NCI-H345 (cell line): ENCODE measurements at places on chromosomes 1 and 21.
A peak's percentile ranks its signal among the peaks of the same experiment; 100 is the strongest.

DNA sequence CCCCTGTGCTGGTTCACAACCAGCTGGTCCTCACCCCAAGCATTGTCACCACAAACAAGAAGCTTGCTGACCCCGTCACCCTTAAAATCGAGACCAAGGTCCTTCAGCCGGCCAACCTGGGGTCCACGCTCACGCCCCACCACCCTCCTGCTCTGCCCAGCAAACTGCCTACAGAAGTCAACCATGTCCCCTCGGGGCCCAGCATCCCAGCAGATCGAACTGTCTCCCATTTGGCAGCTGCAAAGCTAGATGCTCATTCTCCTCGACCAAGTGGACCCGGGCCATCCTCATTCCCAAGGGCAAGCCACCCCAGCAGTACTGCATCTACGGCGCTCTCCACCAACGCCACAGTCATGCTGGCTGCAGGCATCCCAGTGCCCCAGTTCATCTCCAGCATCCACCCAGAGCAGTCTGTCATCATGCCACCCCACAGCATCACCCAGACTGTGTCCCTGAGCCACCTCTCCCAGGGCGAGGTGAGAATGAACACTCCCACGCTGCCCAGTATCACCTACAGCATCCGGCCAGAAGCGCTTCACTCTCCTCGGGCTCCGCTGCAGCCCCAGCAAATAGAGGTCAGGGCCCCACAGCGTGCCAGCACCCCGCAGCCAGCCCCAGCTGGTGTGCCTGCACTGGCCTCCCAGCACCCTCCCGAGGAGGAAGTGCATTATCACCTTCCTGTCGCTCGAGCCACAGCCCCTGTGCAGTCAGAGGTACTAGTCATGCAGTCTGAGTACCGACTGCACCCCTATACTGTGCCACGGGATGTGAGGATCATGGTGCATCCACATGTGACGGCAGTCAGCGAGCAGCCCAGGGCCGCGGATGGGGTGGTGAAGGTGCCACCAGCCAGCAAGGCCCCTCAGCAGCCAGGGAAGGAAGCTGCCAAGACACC lies 40.6 kb downstream of the ZBTB17 start:
- no peak for DNase-seq

- DNase-seq = no peak
These were observed 91.7 kb downstream of the TPR start for GRCh38 chr1:186283374-186283773.

DNA sequence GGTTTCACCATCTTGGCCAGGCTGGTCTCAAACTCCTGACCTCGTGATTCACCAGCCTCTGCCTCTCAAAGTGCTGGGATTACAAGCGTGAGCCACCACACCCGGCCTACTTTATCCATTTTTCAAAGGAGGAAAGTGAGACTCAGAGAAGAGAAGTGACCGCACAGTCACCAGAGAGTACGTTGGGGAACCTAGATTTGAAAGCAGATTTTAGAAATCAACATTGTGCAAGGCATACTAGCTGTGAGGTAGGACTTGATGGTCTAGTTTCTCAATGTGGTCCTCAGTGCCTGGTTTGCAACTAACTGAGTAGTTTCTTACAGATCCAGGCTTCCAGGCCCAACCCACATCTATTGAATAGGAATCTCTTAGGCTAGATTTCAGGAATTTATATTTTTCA lies 1.7 kb upstream of the PRCC start:
- no peak for DNase-seq

GRCh38 chr1:180586671-180587155 lies 27.9 kb downstream of the OVAAL start:
- DNase-seq = peak; percentile 94

DNA sequence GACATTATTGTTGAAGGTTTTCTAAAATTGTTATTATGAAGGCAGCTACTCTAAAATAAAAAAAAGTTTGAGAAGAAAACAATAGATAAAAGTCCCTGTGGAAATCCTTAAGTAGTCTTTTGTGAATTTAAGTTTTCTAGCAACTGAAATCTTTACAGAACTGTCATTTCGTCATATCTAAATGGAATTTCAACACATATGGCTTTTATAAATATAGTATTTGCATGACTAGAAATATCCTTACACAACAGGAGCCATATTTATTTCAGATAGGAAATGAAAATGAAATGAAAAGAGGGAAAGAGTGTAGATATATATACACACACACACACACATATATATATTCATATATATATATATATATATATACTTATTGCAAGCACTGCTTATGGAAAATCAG lies 204.7 kb upstream of the RGS18 start:
- no peak for DNase-seq

DNA sequence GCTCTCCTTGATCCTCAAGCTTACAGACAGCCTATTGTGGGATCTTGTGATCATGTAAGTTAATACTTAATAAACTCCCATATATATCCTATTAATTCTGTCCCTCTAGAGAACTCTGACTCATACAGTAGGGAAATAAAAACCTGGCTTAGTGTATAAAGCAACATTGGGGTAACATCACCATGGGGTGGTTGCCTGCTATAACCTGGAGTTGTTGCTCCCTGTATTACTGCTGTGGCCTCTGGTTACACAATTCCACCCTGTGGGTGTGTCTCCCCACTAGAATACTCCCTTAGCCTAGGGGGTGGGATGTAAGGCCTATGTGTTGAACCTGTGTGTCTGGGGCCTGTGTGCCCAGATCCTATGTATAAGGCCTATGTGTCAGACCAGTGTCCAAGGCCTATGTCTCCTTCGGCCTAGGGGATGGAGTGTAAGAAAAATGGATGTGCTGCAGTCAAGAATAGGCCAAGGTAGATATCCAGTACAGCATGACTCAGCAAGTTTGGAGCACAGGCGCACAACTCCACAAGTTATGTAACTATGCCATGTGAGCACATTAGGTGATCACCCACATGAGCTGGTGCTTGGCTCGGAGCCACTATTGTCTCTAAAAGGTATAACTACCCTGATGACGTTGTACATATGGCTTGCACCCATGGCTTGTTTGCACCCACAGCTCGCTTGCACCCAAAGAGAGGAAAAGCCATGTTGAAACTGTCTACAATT lies 96.8 kb upstream of the C1orf21 start:
- DNase-seq = no peak

DNA sequence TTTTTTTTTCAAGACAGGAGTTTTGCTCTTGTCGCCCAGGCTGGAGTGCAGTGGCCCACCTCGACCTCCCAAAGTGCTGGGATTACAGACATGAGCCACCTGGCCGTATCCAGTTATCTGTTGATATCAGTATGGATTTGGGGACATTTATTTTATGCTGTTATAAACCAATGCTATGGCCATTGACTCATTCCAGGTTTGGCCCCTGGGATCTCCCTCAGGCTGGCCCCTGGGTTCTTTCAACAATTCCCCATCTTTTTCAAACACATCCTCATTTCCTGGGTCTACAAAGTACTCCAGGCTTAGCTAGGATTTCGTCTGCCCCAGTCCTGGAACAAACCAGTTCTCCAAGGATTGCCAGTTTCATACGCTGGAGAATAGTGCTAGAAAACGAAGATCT lies 44.1 kb downstream of the WDR4 start:
- no peak for DNase-seq

DNA sequence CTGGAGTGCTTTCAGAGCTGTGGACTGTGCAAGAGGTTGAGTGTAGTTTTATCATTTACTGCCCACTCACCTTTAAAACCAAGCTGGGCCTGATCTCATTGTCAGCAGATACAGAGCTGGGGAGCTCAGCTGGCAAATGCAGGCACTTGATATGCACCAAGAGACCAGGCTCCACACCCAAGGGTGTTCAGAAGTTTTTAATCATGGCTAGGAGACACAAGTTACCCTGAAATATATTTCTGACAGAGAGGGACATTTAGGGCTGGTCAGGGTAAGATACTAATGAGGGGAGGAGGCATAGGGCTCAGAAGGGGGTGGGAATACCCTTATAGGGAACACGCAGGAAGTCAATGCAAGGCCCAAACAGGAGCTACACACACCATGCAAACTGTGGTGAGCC lies 153.7 kb downstream of the ELAVL4 start:
- no peak for DNase-seq

DNA sequence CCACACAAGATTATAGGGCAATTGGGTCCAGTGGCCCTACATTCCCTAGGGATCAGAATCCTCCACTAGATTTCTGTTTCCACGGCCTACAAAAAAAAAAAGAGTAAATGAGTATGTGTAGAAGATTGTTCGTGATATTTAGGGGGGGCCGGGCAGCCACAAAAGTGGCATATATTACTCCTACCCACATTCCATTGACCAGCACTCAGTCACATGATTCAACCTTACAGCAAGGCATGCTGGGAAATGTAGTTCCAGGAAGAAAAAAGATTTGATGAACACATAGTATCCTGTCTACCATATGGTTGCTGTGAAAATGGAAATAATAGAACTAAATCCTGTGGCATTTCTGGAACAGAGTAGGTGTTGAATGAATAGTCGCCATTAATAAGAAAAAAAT lies 43.4 kb upstream of the GJB5 start:
- no peak for DNase-seq

DNA sequence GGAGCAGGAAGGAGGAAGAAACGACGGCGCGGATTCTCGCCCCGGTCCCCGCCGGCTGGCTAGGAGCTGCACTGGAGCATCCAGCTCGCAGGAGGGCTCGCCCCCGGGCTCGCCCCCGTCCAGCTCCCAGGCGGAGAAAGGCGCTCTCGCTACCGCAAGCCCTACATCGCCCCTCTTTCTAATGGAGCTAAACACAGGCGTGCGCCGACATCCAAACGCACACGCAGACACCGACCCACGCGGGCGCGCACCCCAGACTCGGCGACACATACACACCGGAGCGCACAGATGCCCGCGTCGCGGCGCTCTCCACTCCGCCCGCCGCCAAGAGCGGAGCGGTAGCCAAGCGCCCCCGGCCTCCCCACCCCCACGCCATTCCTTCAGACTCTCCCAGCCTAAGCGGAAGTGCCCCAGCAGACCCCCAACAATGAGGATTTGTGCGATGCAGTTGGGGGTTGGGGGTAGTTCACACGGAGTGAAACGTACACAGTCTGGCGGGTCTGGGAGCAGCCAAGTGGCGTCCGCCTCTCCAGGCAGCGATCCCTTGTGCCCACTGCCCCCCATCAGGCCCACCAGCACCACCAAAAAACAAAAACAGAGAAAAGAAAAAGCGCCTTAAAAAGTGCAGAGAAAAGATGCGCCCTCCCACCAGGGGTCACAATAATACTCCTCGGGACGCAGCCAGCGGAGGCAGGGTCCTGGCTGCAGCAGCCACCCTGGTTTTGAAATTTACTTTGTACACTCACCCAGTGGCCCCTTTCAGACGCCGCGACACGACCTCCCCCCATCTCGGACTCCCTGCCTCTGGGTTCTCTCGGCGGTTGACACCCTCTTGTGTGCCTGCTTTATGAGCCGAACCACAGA lies 1.4 kb downstream of the DAB1 start:
- DNase-seq = peak; percentile 43

DNA sequence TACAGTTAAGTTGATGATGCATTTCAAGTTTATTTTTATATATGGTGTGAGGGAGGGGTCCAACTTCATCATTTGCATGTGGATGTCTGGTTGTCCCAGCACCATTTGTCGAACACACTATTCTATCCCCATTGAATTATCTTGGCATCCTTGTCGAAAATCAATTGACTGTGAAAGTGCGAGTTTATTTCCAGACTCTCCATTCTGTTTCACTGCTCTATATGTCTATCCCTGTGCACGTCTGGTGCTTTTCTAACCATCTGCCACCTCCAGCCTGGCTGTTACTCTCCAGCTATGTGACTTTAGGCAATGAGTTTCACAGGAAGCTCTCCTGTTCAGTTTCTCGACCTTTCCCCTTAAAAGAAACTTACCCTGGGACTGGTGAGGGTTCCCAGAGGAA lies 137.1 kb upstream of the KLHDC7A start:
- DNase-seq = no peak

DNA sequence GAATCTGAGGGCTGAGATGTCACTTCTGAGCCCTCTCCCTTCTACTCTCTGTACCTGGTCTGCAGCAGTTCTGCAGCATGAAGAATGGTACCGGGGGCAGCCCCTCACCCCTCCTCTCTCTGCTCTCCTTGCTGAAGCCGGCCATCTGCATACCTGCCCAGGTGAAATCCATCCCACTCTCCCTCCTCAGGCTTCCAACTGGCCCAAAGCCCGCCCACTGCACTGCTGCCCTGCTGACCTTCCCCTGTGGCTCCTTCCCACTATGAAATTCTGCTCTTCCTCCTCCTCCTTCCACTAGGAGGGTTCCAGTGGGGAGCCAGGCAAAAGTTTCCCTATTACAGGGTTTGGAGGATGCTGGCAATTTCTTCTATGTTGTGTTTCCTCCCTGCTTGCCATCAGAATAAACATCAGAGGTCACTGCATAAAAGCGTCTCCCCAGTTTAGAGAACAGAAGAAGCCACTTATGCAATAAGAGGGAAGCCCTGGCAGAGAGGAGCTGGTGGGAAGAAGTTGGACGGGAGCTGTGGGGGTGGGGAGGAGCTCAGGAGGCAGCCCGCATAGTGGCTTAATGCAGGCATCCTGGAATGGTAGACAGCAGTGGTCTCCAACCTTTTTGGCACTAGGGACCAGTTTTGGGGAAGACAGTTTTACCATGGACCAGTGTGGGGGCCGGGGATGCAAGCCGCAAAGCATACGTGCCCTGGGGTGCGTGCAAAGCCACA lies 30.3 kb downstream of the TMCO4 start:
- no peak for DNase-seq

DNA sequence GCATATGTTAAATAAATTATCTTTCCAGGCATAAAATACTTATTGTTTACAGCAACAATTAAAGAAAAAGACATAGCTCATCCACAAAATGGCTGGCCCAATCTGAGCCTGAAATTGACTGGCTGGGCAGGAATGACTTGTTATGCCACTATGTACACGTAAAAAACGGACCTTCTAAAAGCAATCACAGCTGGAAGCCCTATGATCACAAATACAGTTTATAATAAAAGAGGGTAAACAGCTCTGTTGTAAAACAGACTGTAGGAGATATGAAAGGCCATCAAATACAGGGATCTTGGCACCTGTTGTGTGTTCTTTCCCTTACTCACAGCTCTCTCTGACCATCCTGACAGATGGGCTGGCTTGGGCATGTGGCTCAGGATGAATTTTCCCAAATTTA lies 70.5 kb upstream of the DMRTA2 start:
- peak; percentile 55 for DNase-seq

- DNase-seq = no peak
These were observed 54.9 kb upstream of the RAB3GAP2 start for GRCh38 chr1:220327106-220327505.

- DNase-seq = no peak
These were observed 87.8 kb upstream of the IRF2BP2 start for GRCh38 chr1:234697741-234698140.
